ENCODE measurements at places on chromosomes 2 and 18.
A peak's percentile ranks its signal among the peaks of the same experiment; 100 is the strongest.

GRCh38 chr18:13672657-13673056, 53.7 kb downstream of the FAM210A start:
- peaks cover 4% of the 10 kb centered on the region for H3K4me1 ChIP-seq
- no peak for DNase-seq
- no peak overlapping the region for H3K27ac ChIP-seq
- H3K27me3 ChIP-seq = no peaks in the 10 kb centered on the region

DNA sequence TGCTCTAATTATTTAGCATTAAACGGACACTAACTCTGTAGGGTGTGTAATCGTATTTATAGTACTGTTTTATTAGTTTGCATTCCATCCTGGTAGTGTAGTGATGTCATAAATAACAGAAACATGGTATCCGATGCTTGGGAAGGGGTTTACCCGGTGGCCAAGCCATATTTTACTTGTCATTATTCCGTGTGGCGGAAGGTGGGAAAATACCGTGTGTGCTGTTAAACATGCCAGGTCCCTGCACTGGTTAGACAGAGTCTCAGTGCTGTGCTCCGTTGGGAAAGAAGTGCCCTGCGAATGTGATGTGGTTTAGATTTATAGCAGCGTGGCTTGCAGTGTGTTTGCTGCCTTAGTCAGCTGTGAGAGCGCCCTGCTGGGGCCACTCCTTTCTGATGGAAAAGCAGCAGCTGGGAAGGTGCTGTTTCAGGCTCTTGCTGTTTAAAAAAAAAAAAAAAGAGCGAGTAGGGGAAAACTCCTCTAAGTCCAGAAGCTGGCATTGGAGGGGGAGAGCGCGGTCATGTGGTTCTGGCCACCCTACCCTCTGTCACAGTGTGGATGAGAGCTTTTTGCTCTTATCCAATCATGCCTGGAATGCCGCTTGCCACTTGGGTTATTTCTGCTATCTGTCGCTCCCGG, 211.0 kb downstream of the NEDD4L start:
- no peaks in the 10 kb centered on the region for H3K27me3 ChIP-seq
- H3K27ac ChIP-seq = no peak overlapping the region
- H3K36me3 ChIP-seq = peaks cover 4% of the 10 kb centered on the region
- no peaks in the 10 kb centered on the region for H3K4me1 ChIP-seq
- no peak for DNase-seq

DNA sequence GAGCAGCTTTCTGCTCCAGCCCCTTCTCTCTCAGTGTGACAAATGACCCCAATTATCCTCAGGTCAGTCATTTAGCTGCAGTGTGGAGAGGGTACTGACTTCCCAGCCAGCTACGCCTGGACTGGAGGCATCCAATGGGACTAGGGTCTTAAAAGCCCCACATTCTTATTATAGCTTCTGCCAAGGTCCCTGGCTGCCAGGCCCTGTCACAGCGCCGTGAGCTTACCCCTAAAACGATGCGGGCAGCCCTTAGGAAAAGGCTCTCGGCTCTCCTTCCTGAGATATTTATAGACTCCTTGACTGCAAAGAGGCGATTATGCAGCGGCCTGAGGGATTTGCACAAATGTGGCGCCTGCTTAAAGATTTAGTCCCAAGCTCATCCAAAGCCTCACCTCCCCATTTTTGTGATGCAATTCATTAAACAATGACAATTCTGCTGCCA, 69.2 kb upstream of the EDAR start:
- no peaks in the 10 kb centered on the region for H3K36me3 ChIP-seq
- DNase-seq = no peak

DNA sequence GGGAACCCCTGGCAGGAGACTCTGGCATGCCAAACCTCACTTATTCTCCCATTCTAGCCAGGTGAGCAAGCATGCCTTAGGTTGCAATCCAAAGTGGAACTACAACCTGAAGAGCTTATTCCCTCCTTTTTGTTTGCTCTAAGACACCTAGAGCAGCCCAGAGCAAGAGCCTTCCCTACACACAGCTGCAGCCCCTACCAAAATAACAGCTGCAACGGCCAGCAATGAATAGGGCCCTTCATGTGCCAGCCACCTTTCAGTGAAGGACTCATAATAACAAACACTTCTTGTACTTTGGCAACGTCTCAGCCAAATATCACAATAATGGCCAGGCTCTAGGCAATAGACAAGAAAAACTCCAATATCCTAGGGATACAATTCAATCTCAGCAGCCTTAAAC, 178.7 kb downstream of the ALK start:
- H3K4me3 ChIP-seq = no peak overlapping the region
- H3K27ac ChIP-seq = no peak overlapping the region
- DNase-seq = no peak
- H3K36me3 ChIP-seq = no peaks in the 10 kb centered on the region
- H3K4me1 ChIP-seq = no peaks in the 10 kb centered on the region
- no peaks in the 10 kb centered on the region for H3K27me3 ChIP-seq

DNA sequence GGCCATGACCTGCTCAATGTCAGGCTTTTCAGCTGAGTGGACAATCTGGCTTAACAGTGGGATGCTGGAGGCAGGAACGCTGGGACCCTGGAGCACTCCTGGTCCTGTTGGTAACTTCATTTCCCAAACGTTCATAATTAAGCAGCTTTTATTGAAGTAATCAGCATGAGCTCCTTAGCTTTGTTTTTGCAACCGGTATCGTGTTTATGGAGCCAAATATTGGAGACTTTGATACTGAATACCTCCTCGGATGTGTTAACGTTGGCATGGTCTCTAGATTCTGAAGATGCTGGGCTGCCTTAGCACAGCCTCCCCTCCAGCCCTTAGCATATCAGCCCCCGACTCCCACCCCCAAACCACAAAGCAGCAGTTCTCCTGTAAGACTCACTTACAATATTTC, 60.7 kb downstream of the OSR1 start:
- H3K27me3 ChIP-seq = no peaks in the 10 kb centered on the region
- H3K36me3 ChIP-seq = no peaks in the 10 kb centered on the region
- DNase-seq = no peak
- no peak overlapping the region for H3K27ac ChIP-seq
- H3K4me1 ChIP-seq = peaks cover 12% of the 10 kb centered on the region

- no peaks in the 10 kb centered on the region for H3K4me1 ChIP-seq
- no peak overlapping the region for H3K27ac ChIP-seq
- H3K4me3 ChIP-seq = no peak overlapping the region
- H3K27me3 ChIP-seq = no peaks in the 10 kb centered on the region
- no peaks in the 10 kb centered on the region for H3K36me3 ChIP-seq
Measured at GRCh38 chr2:135225781-135226180, 173.7 kb downstream of the RAB3GAP1 start.

DNA sequence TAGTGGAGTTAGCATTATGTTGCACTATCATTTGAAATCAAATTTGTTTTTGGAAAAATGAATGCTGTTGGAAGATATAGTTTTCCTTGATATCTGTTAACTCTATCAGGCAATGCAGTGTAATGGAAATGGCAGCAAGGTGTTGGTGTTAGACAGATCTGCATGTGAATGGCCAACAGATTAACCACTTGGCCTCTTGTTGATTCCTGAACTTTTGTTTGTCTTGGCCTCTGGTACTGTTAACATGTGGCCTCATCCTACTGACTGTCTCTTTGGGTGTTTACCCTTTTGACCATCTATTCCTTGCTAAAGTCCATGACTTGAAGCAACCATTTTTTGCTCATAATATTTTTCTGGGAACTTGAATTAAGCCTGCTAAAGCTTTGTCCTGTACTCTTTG, 110.2 kb upstream of the CDH2 start:
- H3K27ac ChIP-seq = no peak overlapping the region
- no peaks in the 10 kb centered on the region for H3K36me3 ChIP-seq
- no peaks in the 10 kb centered on the region for H3K27me3 ChIP-seq
- H3K4me1 ChIP-seq = no peaks in the 10 kb centered on the region
- no peak for DNase-seq

GRCh38 chr2:148754864-148755263, 110.3 kb downstream of the EPC2 start:
- H3K36me3 ChIP-seq = no peaks in the 10 kb centered on the region
- no peak overlapping the region for H3K4me3 ChIP-seq
- H3K27me3 ChIP-seq = no peaks in the 10 kb centered on the region
- H3K4me1 ChIP-seq = no peaks in the 10 kb centered on the region
- DNase-seq = no peak

GRCh38 chr2:99865818-99866676, 276.3 kb downstream of the AFF3 start:
- no peak overlapping the region for H3K27ac ChIP-seq
- H3K36me3 ChIP-seq = no peaks in the 10 kb centered on the region
- no peaks in the 10 kb centered on the region for H3K27me3 ChIP-seq

DNA sequence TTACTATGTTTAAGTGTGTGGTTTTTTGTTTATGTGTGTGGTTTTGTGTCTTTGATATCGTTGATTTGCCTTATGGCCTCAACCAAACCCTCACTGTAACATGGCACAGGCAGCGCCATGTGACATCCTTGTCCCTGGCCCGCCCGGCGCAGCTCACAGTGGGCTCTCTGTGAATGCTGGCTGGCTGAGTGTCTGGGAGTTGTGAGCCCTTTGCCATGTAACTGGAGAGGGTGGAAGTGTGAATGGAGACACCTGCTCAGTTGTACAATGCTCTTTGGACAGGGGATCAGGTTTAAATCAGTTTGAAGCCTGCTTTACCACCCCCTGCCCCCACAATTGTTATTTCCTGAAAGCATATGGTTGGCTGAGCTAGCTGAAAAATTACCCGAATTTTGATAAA, 41.8 kb downstream of the TCF7L1 start:
- H3K36me3 ChIP-seq = no peaks in the 10 kb centered on the region
- H3K4me3 ChIP-seq = no peak overlapping the region
- peak; percentile 59 for DNase-seq
- H3K4me1 ChIP-seq = peaks cover 32% of the 10 kb centered on the region

GRCh38 chr2:43576981-43577892, 18.6 kb downstream of the THADA start:
- no peaks in the 10 kb centered on the region for H3K4me1 ChIP-seq
- H3K36me3 ChIP-seq = peaks cover 54% of the 10 kb centered on the region
- H3K27ac ChIP-seq = no peak overlapping the region
- DNase-seq = no peak
- no peak overlapping the region for H3K4me3 ChIP-seq

- H3K27ac ChIP-seq = no peak overlapping the region
- no peaks in the 10 kb centered on the region for H3K36me3 ChIP-seq
- H3K4me1 ChIP-seq = no peaks in the 10 kb centered on the region
- no peaks in the 10 kb centered on the region for H3K27me3 ChIP-seq
- no peak for DNase-seq
Measured at GRCh38 chr2:231009236-231009919, 13.5 kb downstream of the SPATA3 start.

- DNase-seq = peak; percentile 33
- peaks cover 51% of the 10 kb centered on the region for H3K4me1 ChIP-seq
- H3K36me3 ChIP-seq = no peaks in the 10 kb centered on the region
- H3K4me3 ChIP-seq = no peak overlapping the region
- no peak overlapping the region for H3K27ac ChIP-seq
Measured at GRCh38 chr18:79681484-79682387, 2.1 kb downstream of the CTDP1 start.

DNA sequence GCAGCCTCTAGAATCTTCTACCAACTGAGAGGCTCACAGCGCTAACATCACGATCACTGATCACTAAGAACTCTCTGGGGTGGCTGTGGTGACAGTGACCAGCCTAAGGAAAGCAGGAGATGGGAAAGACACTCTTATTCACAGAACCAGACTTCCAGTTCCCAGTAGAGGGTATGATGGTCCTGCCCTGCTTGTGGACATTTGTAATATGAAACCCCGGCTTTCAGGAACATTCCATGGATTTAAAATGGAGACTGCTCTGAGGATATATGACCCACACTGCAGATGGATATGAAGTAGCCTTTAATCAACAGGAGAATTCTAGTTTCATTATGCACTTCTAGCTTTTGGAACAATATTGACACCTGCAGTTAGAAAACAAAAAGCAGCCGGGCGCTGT, 131.8 kb downstream of the AFF3 start:
- H3K27me3 ChIP-seq = no peaks in the 10 kb centered on the region
- H3K36me3 ChIP-seq = no peaks in the 10 kb centered on the region
- H3K27ac ChIP-seq = no peak overlapping the region

DNA sequence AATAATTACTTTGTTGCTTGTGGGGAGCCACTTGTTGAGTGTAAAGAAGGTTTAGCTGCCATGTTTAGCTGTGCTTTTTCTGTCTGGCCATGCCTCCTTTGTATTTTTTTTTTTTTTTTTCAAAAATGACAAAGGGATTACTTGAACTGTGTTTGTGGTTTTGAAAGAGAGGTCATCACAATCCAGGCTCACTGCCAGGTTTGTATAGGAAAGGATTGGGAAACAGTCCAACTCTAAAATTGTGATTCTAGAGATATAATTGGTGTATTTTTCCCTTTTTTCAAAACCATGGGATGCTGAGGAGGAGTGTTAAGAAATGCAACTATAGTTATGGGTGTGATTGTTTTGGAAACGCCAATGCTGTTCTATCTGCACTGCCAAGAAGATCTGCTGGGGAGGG, 4.3 kb downstream of the ITPRIPL1 start:
- H3K27ac ChIP-seq = no peak overlapping the region
- H3K4me1 ChIP-seq = peaks cover 8% of the 10 kb centered on the region
- no peaks in the 10 kb centered on the region for H3K27me3 ChIP-seq
- DNase-seq = no peak

GRCh38 chr18:72826736-72827135, 41.1 kb downstream of the NETO1 start:
- H3K4me1 ChIP-seq = no peaks in the 10 kb centered on the region
- H3K4me3 ChIP-seq = no peak overlapping the region

DNA sequence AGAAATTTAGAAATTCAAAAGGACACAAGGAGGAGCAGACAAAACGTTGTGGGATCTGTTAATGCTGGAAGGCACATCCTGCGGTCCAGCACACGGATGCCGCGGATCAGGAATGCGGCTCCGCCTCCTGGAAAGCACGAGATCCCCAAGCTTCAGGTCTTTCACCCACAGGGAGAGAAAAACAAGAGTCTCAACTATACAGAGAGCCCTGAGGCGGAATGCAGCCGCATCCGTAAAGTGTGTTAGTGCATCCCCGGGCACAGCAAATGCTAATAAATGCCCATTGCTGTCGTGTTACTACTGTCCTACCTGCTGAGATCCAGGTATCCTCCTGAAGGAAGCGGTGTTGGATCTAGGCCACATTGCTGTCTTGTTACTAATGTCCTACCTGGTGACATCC, 303.9 kb downstream of the EIPR1 start:
- H3K4me1 ChIP-seq = peaks cover 14% of the 10 kb centered on the region
- DNase-seq = no peak
- no peaks in the 10 kb centered on the region for H3K27me3 ChIP-seq
- H3K4me3 ChIP-seq = no peak overlapping the region
- H3K36me3 ChIP-seq = no peaks in the 10 kb centered on the region
- no peak overlapping the region for H3K27ac ChIP-seq

DNA sequence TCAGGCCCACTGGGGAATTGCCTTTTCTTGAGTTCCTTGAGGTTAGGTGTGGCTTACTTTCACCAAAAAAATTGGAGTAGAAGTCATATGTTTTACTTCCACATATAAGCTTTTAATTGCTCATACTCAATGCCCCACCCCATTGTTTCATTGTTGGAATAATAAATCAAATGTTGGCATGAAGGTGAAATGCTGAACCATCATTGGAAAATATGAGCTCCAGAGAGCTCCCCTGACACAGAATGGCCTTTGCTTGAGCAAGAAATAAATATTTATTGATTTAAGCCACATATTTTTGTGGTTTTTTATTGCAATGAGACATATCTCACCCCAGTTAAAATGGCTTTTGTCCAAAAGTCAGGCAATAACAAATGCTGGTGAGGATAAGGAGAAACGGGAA, 167.3 kb upstream of the SRD5A2 start:
- H3K36me3 ChIP-seq = no peaks in the 10 kb centered on the region
- H3K4me3 ChIP-seq = no peak overlapping the region
- H3K27ac ChIP-seq = no peak overlapping the region
- no peaks in the 10 kb centered on the region for H3K4me1 ChIP-seq
- H3K27me3 ChIP-seq = no peaks in the 10 kb centered on the region

All from upper lobe of left lung (tissue), 6 donors.